ENCODE measurements at places on chromosomes 12 and 14.

DNA sequence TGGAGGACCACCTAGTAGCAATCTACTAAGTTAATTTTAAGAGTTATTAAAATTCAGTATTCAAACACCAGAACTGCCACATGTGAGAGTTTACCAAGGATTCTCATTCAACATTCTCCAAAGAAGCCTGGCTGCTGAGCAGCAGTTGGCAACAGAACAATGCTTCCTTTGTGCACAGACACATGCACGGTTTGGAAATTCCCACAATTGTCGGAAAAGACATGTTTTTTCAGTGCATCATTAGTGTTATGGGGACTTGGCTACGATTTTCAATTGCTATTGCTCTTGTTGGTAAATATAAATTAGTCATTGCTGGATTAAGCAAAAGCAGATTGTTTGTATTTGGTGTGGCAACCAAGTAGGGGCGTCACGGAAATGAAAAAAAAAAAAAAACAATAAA is 22.2 kb downstream of the ST8SIA1 start:
- peak; percentile 98 for DNase-seq

DNA sequence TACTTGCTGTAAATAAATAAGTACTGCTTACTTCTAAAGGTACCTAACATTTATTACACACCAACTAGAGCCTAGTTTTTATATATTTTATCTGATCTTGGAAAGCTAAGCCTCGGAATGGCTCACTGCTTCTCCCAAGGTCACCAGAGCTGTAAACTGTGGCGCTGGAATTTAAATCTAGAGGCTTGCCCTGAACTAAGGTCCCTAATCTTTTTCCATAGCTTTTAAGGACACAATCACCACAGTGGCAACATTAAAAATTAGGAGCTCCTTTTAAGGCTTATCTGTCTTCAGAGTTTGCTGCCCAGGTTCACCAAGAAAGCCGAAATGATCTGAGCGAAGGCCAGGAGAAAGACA is 670 bp downstream of the CCNB1IP1 start:
- DNase-seq: peak; percentile 21

DNA sequence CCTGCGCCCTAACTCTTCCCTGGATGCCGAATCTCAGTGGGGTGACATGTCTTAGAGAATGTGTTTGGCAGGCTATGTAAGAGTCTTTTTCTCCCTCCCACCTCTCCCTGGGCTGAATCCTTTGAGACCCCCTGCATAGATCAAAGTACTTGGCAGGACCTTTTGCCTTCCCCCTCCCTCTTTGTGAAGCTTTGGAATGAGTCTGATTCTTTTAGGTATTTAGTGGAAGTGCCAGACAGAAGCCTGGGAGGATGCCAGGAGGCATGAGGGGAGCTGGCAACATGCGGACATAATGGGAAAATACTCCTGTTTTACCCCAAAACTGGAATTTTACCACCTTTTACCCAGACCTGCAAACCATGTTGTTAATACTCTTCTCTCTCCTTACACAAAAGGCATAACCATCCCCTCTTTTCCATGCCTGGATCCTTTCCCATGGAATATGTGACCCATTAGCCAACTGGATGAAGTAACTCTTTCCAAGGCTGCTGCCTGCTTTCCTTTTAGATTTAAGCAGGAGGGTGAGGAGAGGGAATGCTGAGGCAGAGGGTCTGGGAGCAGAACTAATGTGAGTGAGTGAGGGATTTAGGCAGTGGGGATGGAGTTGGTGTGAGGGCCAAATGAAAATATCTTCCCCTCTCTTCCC is 41.7 kb downstream of the TTLL5 start:
- peak; percentile 47 for DNase-seq

- DNase-seq: no peak
Observed at GRCh38 chr12:103422328-103422727, 73.4 kb downstream of the C12orf42 start.

- no peak for DNase-seq
Observed at GRCh38 chr12:106564678-106565329, 18.0 kb upstream of the RFX4 start.

DNA sequence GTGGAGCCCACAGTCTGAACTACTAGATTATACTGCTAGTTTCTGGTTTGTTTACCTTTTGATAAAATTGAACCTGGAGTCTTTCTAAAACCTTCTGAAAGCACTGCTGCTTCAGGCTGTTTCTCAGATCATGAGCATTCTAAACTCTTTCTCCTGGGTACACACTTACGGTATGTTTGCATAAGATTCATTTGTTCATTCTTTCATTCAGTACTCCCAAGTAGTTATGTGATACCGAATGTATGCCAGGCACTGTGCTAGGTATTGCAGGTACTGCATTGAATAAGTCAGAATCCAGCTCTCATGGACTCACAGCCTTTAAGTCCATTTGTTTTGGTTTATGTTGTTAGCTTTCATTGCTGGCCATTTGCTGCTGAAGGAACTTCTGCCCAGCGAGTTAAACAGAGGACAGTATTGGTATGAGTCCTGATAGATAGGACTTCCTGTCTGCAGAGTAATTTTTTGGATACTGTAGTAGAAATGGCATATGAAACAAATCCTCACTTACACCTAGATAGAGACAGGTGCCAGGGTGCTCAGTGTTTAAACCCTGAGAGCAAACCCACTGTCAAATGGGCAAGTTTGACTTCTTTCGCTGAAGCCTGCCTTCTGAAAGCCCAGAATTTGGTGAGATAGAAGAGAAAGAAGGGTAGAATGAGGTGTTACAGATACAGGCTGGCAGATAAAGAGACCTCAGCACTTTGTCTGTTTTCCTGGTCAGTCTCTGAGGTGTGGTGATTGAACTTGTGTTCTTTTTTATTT is 2.1 kb downstream of the SUSD6 start:
- no peak for DNase-seq

GRCh38 chr14:51680031-51680430 is 28.3 kb downstream of the FRMD6 start:
- no peak for DNase-seq

GRCh38 chr12:70185301-70185700 is 57.9 kb upstream of the CNOT2 start:
- DNase-seq: no peak

DNA sequence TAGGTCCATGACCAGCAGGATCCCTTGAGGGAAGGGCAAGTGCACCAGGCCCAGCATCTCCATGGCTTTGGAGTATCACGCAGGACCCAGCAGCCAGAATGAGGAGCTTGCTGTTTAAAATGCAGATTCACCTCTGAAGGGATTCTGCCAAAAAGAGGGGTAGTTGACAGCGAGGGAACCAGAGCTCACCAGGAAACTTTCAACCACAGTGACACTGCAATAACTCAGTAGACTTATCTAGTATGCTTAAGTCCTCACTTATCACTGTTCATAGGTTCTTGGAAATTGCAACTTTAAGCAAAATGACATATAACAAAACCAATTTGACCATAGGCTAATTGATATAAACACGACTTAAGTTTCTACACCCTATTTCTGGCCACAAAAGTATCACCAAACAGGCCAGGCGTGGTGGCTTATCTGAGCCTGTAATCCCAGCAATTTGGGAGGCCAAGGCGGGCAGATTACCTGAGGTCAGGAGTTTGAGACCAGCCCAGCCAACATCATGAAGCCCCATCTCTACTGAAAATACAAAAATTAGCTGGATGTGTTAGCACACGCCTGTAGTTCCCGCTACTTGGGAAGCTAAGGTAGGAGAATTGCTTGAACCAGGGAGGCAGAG is 21.4 kb upstream of the CKAP4 start:
- DNase-seq: no peak

All from fibroblast of pulmonary artery (primary cell).